ENCODE measurements at places on chromosomes 6 and 20.

- peak; percentile 81 for DNase-seq
Observed at GRCh38 chr20:44384423-44385027, 29.0 kb downstream of the HNF4A start.

- no peak for DNase-seq
Observed at GRCh38 chr20:23826541-23827021, at the start of gene CST2. Gene CST2 (minus strand): TSS chr20:23826729. CDS start chr20:23826660, 69 bp downstream.

- DNase-seq, result no peak
Observed at GRCh38 chr6:119241111-119241465, 108.5 kb downstream of the MAN1A1 start.

GRCh38 chr6:90049295-90049694 lies 155.0 kb downstream of the GJA10 start:
- no peak for DNase-seq

- DNase-seq, result no peak
Observed at GRCh38 chr6:78300885-78301284, 566.5 kb upstream of the IRAK1BP1 start.

DNA sequence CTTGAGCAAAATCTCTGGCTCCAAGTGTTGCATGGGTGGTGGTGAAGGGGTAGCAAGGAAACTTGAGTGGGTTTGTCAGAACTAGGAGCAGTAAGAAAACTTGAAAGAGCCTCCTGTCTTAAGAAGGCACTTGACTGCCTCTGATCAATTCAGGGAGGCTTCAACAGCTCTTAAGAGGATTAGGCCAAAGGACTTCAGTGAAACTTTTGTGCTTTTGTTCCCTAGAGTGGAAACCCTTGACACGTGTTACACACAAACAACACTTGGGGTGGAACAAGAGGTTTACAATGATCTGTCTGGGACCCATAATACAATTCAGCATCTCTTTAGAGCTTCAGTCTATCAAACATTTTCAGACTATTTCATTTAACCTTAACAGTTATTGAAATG lies 80.1 kb upstream of the ARMC2 start:
- no peak for DNase-seq

GRCh38 chr6:117915846-117916245 lies 8.8 kb downstream of the SLC35F1 start:
- DNase-seq, result no peak

DNA sequence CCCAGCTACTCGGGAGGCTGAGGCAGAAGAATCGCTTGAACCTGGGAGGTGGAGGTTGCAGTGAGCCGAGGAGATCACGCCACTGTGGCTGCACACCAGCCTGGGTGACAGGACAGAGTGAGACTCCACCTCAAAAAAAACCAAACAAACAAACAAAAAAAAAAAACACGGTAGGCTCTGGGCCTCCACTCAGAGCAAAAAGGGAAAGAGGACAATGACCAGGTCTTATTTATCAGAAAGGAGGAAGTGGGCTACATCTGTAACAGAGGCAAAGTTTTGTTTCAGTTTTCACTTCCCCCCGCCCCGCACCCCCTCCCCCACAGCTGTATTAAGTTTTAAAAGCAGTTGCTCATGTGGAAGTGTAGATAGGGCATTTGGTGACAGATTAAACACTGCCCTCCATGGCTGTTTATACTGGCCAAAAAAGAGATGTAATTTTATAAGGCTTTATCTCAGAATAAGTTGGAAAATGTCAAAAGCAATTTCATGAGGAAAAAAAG lies 114.6 kb downstream of the RCAN2 start:
- no peak for DNase-seq

DNA sequence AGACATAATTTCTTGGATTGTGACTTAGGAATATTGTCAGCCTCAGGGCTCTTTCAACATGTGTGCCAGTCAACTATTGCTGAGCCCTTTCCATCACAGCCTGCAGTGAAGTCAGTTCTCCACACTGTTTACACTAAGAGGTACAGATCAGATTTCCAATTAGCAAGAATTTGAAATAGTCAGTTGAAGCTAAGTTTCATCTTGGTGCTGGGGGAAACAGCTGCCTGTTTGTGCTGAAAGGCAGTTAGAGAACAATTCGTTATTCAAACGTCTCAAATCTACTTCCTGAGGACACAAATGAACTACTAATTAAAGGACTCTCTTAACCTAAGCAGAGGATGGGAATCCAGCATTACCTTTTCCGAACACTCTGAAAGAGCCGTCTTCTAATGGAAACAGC lies 25.9 kb downstream of the ADGRF1 start:
- no peak for DNase-seq

DNA sequence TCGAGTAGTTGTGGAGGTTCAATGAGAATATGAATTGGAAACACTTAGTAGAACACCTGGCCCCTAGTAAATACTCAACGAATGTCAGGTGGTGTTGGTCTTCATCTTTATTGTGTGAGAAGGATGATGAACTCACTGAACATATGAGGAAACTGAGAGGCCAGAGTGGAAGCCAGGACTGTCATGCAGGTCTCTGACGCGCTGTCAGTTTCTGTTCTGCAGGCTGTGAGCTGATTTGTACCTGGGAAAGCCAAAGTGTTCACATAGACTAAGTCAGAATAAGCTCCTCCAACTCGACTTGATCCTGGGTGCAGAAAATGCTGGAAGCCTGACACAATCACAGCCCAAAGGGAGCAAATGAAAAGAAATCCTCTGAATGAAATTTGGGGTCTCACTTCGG lies 222.2 kb downstream of the LY86 start:
- no peak for DNase-seq

- no peak for DNase-seq
Observed at GRCh38 chr6:131780600-131780999, 27.2 kb upstream of the ENPP1 start.

DNA sequence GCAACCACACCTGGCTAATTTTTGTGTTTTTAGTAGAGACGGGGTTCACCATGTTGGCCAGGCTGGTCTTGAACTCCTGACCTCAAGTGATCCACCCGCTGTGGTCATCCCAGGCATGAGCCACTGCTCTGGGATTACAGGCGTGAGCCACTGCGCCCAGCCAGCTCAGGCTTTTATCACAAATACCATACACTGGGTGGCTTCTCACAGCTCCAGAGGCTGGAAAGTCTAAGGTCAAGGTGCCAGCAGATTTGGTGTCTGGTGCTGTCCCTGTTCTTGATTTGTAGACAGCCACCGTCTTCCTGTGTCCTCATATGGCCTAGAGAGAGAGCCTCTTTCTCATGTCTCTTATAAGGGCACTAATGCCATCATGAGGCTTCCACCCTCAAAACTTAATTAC lies 25.9 kb downstream of the SHLD1 start:
- no peak for DNase-seq

- DNase-seq, result no peak
Observed at GRCh38 chr6:56616967-56617366, 25.7 kb downstream of the DST start.

DNA sequence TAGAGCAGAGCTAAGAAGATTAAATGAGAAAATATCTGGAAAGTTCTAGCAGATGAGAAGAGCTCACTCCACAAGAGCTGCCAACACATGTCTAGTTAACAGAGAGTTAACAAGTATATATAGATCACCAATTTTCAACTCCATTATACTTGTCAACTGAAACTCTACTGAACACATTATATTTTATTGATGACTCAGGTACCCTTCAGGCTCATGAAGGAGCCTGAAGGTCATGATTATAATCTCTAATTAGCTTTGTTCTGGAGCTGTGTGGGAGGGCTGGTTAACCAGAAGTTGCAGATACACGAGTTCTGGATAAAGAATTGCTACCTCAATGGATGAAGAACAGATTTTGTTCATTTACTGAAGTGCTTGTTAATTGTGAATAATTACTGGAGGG lies 42.1 kb upstream of the PTPRT start:
- no peak for DNase-seq

DNA sequence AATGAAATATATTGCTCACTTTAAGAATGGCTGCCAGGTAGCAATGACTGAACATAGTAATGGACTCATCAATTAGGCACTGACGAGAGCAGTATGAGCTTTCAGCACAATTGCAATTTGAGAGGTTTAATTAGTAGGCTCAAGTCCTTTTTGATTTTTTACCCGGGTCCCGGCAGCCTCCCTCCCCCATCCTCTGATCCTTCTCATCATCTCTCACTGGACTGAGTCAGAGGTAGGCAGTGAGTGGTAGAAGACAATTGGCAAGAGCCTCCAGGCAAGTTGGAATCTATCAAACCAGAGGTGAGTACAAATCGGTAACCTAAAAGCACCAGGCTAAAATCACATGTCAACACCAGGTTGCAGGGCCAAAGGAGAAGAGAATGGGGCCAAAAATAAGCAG lies 107.9 kb downstream of the DCDC2 start:
- DNase-seq, result no peak

DNA sequence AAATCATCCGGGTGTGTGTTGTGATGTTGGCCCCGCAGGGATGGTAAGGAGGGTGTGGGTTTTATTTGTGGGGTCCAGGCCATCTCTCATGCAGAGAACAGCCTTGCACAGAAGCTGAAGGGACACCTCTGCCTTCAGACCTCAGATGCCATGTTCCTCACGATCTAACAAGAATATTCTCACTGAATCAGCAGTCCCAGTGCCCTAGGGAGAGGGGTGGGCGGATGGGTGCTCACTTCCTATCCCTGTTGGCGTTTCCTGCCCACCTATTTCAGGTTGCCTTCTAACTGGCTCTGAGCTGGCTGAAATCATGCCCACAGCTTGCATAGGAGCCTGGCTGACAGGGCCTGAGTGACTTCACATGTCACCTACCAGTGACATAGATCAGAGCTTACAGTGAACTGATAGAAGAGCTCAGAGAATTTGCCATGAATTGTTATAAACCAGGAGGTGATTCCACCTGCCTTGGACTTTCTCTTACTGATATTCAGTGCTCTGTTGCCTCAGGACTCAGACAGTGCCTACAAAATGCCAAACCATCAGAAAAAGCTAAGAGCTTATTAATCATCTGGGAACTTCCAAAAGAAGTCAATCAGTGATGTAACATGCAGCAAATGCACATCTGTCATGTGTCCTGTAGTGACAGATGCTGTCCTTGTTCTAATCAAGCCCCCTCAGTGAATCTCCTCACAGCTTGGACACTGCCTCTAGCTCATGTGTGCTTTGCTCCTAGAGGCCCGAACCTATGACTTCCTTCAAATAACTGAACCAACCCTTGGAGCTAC lies 285.8 kb upstream of the PRND start:
- no peak for DNase-seq

DNA sequence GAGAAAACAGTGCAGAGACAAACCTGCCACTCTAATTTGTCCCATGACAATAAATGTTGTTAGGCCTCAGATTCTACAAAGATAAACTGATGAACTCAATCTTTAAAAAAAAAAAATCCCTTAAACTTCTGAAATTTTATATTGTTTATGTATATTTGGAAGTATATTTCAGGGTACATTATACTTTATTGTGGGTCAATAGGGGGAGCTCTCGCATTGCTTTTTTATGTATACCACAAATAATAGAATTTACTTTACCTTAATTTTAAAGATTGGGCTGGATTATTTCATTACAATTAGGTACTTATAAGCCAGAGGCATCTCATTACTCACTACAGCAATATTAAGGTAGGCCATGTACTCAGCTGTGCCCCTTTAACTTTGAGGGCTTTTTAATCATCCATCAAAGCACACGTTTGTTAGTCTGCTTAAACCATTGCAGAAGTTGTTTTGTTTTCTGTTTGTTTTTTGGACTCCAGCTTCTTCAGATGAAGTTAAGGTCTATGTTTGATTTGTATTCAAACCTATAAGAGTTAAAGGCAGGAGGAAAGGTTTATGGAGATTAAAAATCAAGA lies 56.3 kb upstream of the EYA4 start:
- peak; percentile 11 for DNase-seq

DNA sequence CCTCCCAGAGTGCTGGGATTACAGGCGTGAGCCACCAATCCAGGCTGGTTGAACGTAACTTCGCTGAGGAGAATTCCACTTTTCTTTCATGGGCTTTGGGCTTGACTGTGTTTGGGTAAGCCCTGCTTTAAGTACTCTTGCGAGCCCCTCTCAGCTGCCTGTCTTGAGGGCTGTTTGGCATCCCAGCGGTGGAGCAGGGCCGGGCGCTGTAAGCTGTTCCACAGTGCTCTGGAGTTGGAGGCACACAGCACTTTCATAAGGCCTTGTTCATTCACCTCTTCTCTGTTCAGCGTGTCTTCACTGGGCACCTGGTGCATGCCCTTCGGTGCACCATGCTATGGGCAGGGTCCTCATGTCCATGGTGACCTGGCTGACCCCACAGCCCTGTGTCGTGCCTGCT lies 21.6 kb downstream of the PNLDC1 start:
- DNase-seq, result no peak

DNA sequence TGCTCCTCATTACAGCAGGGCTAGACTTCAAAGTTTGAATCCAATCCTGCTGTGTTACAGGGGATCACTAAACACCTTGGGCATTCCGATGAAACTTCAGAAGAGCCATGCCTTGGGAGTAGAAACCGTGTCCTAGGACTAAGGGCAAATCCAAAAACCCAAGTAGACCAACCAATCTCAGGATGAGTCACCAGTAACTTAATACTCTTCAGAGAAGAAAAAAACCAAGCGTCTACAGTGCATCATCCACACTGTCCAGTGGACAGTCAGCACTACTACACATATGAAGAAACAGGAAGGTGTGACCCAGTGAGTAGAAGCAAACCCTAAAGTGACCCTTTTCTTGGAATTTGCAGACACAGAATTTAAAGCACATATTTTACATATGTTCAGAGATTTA lies 39.5 kb upstream of the VAPB start:
- DNase-seq, result peak; percentile 56

- DNase-seq, result no peak
Observed at GRCh38 chr6:29753309-29753644, 30.0 kb downstream of the HLA-F start.

GRCh38 chr6:10999994-11000393 lies 44.1 kb downstream of the ELOVL2 start:
- peak; percentile 29 for DNase-seq

GRCh38 chr6:37251211-37251780 lies 6.3 kb upstream of the TBC1D22B start:
- no peak for DNase-seq

- DNase-seq, result no peak
Observed at GRCh38 chr6:124546601-124547000, 415.6 kb upstream of the RNF217 start.

DNA sequence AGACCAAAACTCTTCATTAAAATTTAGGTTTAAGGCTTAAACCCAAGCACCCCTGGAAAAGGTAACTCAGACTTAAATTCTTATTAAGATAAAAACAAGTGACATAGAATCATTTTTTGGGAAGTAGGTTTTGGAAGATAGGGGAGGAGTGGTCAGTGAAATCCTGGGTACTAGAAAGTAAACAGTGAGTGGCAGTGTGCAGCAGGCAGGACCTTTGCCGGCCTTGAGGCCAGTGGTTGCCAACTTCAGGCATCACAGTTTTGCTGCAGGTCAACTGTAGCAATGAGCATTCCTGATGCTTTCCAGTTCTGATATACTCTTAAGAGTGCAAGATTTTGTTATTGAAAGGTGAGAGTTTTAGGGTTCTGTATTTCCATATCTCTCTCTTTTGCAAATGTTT lies 69.3 kb upstream of the SUPT3H start:
- DNase-seq, result no peak

Data from GM03348 (cell line).